ENCODE measurements at places on chromosomes 7 and 10. TPM values are rescaled to one million over a fixed set of nuclear protein-coding genes. Genes with fewer than 3 reads are reported as not detected.

GRCh38 chr10:34145715-34146114, 669.4 kb downstream of the PARD3 start:
- no peak for DNase-seq

GRCh38 chr10:73581918-73582317, 9.2 kb downstream of the USP54 start:
- no peak for DNase-seq

DNA sequence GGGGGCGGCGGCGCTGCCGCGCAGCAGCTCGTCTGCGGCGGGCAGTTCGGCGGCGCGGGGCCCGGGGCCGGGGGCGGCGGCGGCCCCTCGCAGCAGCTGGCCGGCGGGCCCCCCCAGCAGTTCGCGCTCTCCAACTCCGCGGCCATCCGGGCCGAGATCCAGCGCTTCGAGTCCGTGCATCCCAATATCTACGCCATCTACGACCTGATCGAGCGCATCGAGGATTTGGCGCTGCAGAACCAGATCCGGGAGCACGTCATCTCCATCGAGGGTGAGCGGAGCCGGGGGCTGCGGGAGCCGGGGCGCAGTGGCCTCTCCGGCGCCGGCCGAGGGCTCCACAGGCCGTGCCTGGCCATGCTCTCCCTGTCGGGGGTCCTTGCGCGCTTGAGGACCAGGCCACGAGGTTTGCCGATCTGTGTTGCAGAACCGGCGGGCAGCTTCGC, 548 bp downstream of the AGAP3 start:
- DNase-seq, result no peak

- no peak for DNase-seq
Measured at GRCh38 chr7:25565002-25565401, 336.7 kb upstream of the NPVF start.

GRCh38 chr10:128029731-128030369, 96.4 kb downstream of the MKI67 start:
- DNase-seq, result no peak

GRCh38 chr10:75660823-75661222, 229.4 kb downstream of the LRMDA start:
- DNase-seq, result no peak

DNA sequence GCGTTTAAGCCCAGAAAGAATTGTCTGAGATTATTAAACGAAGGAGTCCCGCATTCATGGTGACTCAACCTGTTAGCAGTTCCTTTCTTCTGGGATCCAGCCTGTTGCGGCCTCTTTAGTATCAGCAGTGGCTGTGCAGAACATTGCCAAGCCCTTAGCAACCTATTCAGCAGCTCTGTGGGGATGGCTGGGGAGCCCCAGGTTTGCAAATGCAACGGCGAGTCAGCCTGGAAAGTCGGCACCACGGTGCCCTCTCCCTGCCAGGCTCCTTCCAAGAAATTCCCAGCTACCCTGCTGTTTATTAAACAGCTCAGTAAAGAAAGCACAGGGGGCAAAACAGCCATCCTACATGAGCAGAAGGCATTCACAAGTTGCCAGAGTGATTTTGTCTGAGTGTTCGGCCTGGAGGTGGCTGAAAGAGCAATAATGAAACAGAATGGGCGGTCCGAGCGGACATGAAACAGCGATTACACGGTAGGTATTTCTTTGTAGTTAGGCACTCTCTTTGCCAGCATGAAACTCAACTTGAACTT, 198.3 kb downstream of the BAMBI start:
- no peak for DNase-seq

DNA sequence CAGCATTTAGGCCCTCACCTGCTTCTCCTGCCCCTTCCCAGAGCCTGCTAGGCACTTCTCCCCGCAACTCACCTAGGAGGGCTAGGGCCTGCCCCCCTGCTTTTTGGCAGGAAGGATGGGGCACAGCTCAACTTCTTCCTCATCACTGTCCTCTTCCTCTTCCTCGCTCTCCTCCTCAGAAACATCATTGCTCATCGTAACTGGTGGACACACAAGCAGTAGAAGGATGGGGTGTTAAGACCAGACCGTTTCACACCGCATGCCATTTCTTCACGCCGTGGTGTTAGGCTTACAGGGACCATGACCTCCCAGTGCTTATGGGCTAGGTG, 1.6 kb downstream of the NPM3 start:
- DNase-seq, result no peak

GRCh38 chr10:71368176-71368575, 28.5 kb upstream of the CDH23 start:
- DNase-seq, result no peak

GLI3 gene
- 3.0 TPM for total RNA-seq

GNGT1 gene
- not detected for total RNA-seq

All from mucosa of descending colon (tissue), 3 donors.